Stimulated activated CD4-positive, alpha-beta T cell treated with anti-CD3 and anti-CD28 coated beads, TNF-alpha, amount 100 ng/mL, for 24 hours (primary cell): ENCODE measurements at places on chromosomes 7 and 10.

GRCh38 chr7:29207162-29207801, 12.7 kb downstream of the CHN2 start:
- DNase-seq: no peak

DNA sequence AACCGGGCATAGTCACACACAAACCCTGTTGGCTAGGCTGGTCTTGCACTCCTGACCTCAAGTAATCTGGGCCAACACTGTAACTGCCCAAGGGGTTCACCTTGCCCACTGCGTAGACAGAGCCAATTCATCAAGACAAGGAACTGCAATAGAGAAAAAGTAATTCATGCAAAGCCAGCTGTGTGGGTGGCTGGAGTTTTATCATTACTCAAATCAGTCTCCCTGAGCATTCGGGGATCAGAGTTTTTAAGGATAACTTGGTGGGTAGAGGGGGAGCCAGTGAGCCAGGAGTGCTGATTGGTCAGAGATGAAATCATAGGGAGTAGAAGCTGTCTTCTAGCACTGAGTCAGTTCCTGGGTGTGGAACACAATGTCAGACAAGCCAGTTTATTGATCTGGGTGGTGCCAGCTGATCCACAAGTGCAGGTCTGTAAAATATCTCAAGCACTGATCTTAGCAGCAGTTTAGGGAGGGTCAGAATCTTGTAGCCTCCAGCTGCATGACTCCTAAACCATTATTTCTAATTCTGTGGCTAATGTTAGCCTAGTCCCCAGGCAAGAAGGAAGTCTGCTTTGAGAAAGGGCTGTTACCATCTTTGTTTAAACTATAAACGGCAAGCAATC, 15.6 kb upstream of the FXYD4 start:
- no peak for DNase-seq

DNA sequence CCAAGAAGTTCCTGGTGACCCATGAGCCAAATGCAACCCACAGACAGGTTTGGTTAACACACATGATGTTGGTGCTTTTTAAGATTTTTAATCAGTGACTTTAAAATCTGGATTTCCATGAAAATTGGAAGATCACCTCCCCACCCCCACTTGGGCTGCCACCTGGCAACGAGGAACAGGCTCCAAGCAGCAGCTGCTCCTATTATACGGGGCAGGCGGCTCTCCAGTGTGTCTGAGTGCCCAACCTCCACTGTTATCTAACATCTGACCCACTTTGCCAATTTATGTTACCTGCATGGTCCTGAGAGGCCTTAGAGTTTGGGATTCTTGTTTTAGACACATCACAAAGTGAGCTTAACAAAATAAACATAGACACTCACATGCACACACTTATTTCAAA, 56.4 kb downstream of the SGMS1 start:
- DNase-seq: no peak

DNA sequence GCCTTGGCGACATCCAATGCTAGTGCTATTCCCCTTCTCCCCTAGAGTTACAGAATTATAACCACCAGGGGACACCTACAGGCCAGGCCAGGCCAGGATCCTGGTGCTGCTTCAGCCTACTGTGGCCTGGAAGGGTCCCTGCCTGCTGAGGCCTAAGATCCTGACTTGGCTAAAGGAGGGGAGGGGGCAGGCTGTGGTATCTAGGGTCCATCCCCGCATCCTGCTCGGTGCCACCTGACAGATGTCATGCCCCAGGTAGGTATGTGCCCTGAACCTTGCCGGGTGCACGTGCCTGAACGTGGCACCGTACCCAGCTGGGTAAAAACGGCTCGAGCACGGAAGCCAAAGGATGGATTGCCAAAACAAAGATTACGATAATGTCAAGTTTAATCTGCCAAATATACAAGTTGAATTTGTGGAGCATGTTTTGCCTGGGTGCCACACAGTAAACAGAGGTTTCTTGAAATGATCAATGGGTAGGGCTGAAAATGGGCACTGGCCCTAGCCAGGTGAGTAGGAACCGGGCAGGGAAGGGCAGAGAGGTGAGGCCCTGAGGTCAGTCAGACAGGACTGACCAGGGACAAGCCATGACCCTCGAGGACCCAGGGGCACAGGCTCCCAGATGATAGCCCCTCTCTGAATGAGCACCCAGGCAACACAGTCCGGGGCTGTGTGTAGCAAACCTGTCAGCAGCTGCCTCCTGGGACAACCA, 12.6 kb downstream of the PDAP1 start:
- DNase-seq: no peak

- DNase-seq: no peak
Observed at GRCh38 chr10:114427124-114427852, 23.0 kb upstream of the AFAP1L2 start.

- DNase-seq: no peak
Observed at GRCh38 chr7:85521108-85521694, 334.3 kb upstream of the SEMA3D start.

DNA sequence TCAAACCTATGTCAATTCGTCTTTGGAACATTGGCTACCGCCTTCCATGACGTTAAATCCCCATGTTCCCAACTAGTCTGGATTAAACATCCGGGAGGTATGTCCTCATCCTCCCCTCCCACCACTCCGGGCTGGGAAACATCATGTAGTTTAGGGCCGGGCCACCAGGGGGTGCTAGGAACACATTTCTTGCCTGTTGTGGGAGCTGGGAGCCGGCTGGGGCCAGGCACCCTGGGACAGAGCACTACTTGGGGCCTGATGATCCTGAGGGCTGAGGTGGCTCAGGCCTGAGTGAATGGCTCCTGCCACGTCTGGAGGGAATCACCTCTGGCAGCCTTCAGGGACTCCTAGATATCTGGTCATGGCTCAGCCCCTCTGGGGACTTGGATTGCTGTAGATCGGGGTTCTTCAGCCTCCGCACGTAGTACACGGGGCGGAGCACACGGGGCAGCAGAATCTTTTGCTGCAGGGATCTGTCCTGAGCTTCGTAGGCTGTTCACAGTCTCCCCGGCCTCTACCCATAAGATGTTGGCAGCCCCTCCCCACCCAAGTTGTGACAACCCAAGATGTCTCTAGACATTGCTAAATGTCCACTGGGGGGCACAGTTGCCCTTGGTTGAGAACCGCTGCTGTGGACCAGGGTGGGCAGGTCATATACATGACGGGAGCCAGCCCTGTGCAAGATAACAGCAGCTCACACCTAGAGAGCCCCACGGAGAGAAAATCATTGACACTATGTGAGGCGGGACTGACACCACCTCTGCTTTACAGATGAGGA, 141.2 kb upstream of the ZNF716 start:
- no peak for DNase-seq

DNA sequence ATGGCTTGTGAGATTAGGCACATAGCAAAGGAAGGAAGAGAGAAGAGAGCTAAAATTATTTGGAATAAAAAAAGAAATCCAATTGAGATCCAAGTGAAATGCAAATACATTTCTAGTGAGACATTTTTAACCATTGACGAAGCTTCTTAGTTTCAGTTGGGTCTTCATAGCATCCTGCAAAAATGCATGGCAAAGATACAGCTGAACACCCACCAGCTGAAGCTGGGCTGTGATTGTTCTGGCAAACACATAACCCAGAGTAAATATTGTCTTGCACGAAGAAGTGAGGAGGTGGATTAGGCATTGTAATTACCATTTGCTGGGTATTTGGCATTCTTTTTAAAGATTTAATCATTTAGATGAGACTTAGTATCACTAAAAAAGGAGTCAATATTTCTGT, 409.4 kb downstream of the GRM8 start:
- no peak for DNase-seq

DNA sequence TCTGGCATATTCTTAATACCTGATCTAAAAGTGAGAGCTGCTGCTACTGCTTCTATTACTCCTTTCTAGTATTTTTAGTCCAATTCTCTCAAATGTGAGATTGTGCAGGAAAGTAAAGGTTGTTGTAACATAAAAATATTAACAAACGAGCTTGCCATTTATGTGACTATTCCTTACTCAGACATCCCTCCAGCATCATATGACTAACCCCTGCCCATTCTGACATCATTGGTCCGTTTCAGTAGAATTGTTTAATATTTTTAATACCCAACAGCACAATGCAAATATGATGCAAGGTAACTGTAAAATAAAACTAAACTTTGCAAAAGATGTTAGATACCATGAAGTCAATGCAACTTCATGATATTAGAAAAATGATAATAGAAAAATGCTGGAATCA, 83.6 kb downstream of the CFAP58 start:
- no peak for DNase-seq

GRCh38 chr10:1368842-1369171, 312.6 kb downstream of the WDR37 start:
- no peak for DNase-seq

GRCh38 chr10:102611514-102612087, 32.7 kb upstream of the TRIM8 start:
- DNase-seq: no peak

- DNase-seq: no peak
Observed at GRCh38 chr7:92798517-92799249, 37.7 kb downstream of the CDK6 start.

DNA sequence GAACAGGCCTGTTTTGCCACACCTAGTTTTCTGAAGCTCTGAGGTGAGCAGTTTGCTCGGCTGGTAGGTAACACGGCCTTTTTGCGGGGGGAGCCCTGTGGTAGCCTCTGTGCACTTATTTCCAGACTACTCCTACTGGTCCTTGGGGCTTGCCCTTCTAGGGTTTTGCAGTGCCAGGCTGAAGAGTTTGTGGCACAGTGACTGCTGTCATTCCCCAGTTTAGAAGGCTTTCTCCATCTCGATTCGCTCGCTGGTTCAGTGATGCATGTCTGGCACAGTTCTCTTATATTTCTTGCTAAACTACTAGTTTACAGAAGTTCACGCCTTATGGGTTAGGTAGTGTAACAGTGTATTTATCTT, 711 bp downstream of the KIF20B start:
- no peak for DNase-seq

DNA sequence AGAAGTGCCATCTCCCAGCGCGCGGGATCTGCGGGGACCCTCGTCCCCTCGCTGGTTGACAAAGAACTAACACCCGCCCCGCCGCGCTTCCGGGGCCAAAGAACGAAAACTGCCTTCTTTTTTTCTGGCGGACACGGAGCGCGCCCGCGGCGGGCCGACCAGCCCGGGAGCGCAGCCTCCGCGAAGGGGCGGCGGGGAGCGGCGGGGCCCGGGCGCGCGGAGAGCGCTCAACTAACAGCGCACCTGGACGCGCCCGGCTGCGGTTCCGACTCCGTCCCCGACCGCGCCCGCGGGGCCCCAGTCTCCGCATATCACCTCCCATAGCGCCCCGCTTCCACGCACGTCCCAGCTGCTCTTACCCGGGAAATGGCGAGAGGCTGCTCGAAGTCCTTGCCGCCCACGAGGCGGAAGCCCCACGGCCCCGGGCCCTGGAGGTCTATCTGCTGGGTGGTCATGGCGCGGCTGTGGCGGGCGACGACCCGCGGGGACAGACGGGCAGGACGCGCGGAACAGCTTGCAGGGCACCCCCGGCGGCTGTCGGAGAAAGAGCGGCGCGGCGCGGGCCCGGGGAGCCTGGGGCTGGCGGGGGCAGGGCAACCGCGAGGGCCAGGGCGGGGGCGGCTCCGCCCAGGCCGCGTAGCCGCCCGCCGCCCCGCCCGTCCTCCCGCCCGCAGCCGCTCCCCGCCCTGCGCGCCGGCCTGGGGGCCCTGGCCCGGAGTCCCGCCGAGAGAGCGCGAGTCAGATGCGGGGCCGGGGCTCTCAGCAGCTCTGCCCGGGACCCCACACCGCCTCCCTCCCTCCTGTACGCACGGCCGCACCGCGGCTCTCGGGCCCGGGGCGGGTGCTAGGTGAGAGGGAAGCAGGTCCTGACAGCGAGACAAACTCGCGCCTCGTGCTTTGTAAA, at the start of gene PDLIM1:
PDLIM1 (minus strand) TSS at position 543 of the 904 bp plus-strand sequence; CDS start at position 455, 88 bp downstream.
- DNase-seq: peak; percentile 26

- DNase-seq: no peak
Observed at GRCh38 chr7:106337754-106338153, 53.0 kb upstream of the NAMPT start.

DNA sequence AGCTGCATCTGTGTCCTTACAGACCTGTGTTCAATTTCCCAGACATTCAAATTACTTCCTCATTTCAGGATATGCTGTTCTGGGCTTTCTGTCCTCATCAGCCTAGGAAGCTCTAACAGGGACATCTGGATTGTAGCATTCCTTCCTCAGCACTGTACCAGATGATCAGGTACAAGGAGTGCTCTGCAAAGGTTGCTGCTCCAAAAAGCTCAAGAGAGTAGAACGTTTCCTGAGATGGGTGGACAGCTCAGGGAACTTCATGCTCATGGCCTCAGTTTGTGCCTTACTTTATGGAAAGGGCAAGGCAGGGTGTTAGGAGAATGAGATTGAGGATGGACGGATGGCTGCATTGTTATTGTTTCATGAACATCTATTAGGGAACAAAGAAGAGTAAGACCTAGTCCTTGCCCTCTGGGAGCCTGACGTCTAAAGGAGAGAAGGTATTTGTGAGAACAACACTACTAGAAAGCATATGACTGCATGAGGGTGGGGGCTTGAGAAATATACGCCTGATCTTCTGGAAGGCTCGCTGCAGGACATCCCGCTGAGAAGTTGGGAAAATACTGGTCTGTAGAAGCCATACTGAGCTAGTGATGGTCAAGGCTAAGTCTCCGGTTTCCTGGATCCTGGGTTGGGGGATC, 10.5 kb upstream of the ZNF212 start:
- no peak for DNase-seq

- no peak for DNase-seq
Observed at GRCh38 chr7:138032186-138032585, 30.3 kb upstream of the CREB3L2 start.

GRCh38 chr10:12960334-12960898, 41.1 kb downstream of the CCDC3 start:
- no peak for DNase-seq

GRCh38 chr10:1575481-1576244, 161.7 kb downstream of the ADARB2 start:
- no peak for DNase-seq

DNA sequence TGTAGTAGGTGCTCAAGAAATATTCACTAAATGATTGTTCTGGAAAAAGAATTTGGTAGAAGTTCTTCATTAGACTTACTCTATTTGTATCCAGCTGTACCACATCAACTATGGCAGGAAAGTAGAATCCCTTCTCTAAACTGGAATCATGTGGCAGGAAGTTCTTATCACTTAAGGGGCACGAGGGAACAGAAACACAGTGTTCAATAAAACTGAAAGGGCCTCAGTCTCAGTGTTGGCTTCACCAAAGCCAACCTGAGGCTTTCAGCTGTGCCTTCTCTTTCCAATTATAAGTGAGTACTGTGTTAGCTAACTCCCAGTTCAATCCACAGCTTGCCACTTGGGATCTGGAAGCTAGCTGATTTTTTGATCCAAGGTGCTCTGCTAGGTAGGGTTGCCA, 257.6 kb upstream of the LRGUK start:
- DNase-seq: no peak
